Fibroblast of skin of right quadriceps (primary cell): ENCODE measurements at places on chromosomes 2 and 18.
A peak's percentile ranks its signal among the peaks of the same experiment; 100 is the strongest.

GRCh38 chr2:234457421-234457820 lies 39.5 kb downstream of the ARL4C start:
- no peak for DNase-seq

GRCh38 chr18:23662309-23663263 lies at the start of gene ANKRD29:
ANKRD29 (minus strand) TSS chr18:23662911; CDS start chr18:23662730, 181 bp downstream.
- peak; percentile 30 for DNase-seq

DNA sequence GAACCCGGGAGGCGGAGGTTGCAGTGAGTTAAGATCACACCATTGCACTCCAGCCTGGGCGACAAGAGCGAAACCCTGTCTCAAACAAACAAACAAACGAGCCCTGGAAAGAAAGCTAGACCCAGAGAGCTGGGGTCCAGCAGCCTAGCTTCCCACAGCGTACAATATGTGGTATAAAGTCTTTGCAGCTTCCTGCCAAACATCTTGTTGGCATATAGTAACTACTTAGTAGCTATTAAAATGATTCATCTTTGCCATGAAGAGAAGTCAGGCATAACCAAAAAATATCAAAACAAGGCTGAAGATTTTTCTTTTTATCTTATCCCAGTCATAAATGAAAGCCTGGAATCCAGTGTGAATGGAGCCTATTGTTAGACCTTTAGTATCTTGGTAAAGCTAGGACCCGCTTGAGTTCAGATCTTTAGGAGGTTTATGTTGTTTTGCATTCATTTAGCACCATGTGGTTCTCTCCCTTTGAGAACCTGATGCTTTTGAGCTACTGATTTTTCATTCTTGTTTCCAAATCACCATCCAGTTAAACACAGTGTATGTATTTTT lies 139.7 kb upstream of the NOSTRIN start:
- no peak for DNase-seq

- no peak for DNase-seq
Measured at GRCh38 chr2:181915102-181915501, 23.6 kb downstream of the ITPRID2 start.

DNA sequence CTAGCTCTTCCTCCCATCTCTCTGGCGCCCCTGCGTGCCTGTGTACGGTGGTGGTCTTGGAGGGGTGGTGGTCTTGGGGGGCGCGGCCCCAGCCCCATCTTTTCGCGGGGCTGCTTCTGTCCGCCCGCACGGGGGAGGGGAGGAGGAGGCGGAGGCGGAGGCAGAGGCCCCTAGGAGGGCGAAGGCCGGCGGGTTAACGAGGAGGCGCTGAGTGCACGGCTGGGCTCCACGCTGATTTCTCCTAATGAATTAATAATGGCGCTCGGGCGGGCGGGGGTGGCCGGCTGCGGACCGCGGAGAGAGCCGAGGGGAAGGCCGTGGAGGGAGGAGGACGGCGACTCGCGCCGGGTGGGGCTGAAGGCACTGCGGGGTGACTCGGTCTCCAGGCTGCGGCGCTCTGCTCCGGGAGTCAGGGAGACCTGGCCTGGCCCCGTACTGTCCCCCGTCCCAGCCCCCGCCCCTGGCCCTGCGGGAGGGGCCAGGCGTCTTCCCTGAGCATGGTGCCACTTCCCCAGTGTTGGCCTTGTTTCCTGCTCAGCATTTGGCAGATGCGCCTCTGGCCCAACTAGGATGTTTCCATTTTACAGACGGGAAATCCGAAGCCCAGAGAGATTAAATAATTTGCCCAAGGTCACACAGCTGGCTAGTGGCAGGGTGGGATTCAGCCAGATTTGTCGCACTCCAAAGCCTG lies 6.0 kb downstream of the GAREM2 start:
- no peak for DNase-seq

- no peak for DNase-seq
Measured at GRCh38 chr2:27916293-27916995, 25.9 kb downstream of the BABAM2 start.

DNA sequence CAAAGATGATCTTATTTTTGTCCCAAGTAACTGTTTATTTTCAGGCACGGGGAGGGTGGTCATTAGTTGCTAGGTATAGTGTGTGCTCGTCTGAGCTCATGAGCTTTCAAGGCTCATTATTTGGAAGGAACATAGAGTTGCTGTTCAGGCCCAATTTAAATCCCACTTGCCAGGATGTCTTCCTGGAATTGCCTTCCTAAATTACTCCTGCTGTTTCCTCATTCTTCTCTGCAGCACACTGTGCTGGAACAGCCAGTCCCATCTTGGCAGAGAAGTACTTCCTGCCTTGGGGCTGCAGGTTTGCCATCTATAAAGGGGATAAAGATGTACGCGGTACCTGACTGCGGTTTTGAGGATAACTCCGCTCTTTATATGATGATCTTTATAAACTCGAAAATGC lies 37.3 kb downstream of the GREB1 start:
- DNase-seq: no peak

GRCh38 chr18:53710080-53710479 lies 514.4 kb downstream of the MBD2 start:
- DNase-seq: no peak

GRCh38 chr2:64283641-64284361 lies 139.6 kb upstream of the PELI1 start:
- peak; percentile 80 for DNase-seq

- DNase-seq: peak; percentile 35
Measured at GRCh38 chr18:37385846-37386778, 179.5 kb downstream of the CELF4 start.

- no peak for DNase-seq
Measured at GRCh38 chr18:44624052-44624451, 56.6 kb upstream of the SETBP1 start.

- DNase-seq: no peak
Measured at GRCh38 chr2:16152071-16152927, 211.9 kb downstream of the MYCN start.

DNA sequence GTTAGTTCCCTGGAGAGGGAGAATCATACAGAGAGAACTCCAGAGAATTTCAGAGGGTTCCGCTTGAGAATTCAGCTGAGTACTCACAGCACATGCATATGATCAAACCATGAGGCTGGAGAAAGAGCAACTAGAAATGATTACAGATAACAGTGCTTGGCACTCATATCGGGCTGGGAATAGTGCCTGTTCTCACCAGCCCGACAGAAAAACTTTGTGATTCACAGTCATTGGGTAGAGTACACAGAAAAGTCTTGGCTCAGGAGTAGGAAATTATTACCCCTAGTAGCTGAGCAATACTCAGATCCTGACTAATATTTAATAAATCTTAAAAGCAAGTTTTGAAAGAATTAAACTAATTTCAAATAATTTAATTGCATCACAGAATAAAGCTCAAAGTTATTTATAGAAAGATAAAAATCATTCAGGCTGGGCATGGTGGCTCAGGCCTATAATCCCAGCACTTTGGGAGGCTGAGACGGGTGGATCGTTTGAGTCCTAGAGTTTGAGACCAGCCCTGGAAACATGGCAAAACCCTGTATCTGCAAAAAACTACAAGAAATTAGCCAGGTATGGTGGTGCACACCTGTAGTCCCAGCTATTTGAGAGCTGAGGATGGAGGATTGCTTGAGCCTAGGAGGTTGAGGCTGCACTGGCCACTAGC lies 6.8 kb downstream of the WDPCP start:
- no peak for DNase-seq

- peak; percentile 11 for DNase-seq
Measured at GRCh38 chr2:101395545-101396315, 8.4 kb upstream of the CREG2 start.

DNA sequence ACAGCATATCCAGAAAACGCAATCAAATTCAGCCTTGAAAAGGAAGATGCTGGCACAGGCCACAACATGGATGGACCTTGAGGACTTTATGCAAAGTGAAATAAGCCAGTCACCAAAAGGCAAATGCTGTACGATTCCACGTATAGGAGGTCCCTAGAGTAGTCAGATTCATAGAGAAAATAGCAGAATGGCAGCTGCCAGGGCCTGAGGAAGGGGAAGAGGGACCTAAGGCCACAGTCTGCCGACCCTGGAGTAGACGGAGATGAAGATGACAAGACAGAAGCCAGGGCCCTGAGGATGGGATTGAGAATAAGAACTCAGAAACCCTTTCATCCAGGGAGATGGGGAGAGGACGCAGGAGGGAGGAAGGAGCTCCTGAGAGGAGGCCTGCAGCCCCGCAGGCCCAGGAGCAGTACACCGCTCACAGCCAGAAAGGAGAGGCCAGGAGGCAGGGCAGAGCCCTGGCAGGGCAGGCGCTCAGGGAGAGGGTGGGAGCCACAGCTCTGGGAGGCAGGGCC lies 8.1 kb upstream of the MTERF4 start:
- DNase-seq: no peak

DNA sequence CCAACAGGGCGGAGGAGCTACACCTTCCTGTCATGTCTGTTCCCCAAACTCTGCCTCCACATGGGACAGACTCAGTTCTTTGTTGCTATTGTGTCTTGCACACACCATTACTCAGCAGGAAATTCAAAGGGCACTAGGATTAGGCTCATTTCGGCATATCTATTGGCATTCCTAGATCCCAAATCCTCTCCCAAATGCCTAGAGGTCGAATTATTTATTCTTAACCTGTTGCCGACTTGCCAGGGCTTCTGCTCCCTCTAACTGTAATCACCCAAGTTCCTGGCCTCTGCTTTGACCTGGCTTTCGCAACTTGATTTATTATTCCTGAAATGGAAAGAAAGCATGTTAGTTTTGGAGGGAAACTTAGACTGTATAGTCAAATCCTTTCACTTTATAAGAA lies 67.8 kb upstream of the ST6GAL2 start:
- no peak for DNase-seq

GRCh38 chr2:215743066-215743465 lies 270.3 kb downstream of the MREG start:
- DNase-seq: no peak

- no peak for DNase-seq
Measured at GRCh38 chr2:129491308-129491707, 488.2 kb upstream of the RAB6C start.

DNA sequence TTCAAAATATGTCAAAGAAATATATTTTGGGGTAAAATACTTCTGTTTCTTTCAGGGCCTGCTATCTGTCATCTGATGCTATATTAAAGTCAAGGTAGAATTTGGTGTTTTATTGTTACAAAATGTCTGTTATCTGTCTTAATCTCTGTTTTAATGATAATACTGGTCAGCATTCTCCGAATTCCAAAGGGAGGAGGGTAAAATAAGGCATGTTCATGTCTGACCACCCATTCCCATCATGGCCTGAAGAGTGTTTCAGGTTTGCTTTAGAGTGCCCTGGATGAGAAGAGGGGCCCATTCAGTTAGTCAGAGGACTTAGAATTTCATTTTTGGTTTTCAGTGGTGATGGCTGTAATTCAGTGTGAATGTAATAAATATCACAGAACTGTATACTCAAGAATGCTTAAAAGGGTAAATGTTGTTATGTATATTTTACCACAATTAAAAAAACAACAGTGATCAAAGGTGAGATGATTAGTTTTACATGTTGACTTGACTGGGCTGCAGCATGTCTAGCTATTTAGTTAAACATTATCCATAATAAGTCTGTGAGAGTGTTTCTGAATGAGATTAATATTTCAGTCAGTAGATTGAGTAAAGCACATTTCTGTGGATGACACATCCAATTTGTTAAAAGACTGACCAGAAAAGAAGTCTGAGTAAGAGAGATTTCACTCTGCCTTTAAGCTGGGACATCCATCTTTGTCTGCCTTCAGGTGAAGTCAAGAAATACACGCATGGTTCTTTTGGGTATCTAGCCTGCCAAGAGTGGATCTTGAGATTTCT lies 467.9 kb upstream of the SYT4 start:
- DNase-seq: peak; percentile 2

DNA sequence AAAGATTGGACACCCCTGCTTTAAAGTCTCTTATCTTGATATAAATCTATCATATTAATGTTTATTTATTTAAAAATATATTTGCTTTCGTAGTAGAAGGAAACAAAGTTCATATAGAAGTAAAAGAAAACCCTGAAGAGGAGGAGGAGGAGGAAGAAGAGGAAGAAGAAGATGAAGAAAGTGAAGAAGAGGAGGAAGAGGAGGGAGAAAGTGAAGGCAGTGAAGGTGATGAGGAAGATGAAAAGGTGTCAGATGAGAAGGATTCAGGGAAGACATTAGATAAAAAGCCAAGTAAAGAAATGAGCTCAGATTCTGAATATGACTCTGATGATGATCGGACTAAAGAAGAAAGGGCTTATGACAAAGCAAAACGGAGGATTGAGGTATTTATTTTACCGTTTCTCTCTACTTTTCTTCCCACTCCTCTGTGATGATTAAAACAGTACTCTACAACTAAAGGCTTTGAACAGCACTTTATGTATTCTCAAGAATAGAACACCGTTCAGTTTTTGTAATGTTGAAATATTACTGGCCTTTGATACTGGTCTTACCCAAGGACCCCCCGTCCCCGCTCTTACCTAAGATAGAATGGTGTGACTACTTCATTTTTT lies 39.2 kb downstream of the EIF5B start:
- DNase-seq: no peak
